ENCODE measurements at places on chromosomes 5 and 9.

- no peak for DNase-seq
These were observed 298.6 kb upstream of the WWC1 start for GRCh38 chr5:167992868-167993267.

DNA sequence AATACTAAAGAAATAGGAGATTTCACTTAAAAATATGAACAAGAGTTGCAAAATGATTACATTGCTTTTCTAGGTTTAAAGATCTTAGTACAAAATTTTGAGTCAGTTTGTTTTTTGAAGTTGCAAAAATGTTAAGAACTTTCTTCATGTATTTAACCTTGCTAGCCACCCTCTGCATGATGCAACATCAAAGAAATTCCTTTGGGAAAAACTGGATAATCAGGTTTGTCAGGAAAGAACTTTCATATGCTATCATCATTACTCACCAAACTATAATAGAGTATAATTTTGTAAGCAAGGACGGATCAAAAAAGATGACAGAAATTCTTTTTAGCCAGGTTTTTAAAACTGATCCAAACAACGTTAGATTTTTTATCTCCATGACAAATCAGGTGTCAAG is 116.9 kb upstream of the MRPS30 start:
- DNase-seq = peak; percentile 74

DNA sequence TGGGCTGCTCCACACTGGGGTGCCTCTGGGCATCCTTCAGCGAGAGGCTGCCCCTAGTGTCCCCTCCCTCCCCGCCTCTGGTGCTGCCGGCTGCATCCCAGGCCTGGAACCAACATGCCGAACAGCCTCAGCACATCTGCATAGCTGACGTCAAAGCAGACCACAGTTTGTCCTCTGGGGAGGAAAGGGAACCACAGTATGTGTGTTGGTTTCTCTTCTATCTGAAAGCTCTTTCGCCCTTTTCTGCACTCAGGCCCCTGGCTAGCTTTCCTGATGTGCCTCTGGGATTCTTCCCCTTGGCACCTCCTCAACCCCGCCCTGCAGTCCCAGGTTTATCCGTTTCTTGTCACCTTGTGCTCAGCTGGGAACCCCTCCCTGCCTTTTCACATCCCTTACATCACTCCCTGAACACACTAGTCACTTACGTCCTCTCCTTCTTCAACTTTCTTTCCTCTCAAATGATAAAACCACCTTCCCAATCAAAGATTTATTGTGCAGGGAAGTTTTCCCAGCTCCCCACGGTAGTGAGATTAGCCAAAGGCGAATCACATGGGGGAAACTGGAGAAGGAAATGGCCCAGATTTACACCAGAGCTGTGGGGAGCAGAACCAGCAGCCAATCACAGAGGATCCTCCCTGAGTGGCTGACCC is 35.5 kb upstream of the B4GALT1 start:
- no peak for DNase-seq

DNA sequence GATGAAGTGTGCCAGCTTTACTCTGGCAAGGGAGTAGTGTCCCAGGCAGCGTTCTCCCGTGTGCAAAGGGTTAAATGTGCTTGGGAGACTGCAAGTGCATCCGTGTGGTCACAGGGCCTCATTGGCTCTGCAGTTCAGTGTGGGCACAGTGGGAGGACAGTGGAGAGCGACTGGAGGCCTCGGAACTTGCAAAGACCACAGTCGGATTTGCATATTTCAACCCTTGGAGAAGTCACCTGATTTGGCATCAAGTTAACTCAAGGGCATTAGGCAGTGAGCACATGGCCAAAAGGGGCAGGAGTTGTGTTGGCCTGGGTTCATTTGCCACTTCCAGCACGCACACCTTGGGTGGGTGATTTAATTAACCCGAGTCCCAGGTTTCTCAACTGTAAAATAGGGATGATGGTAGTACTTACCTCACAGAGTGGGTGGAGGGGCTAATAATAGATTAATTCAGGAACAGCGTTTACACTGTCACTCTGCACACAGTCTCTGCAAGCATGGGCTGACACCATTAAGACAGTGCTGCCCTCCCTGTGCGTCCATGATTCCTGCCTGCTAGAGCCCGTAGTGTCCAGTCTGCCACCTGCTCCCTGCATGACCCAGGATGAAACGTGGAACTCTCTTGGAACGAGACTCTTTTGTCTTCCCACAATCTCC is 22.7 kb downstream of the JADE2 start:
- no peak for DNase-seq

- peak; percentile 5 for DNase-seq
These were observed 7.2 kb downstream of the CYSTM1 start for GRCh38 chr5:140182075-140182711.

- no peak for DNase-seq
These were observed 7.1 kb downstream of the KIF20A start for GRCh38 chr5:138186002-138186447.

GRCh38 chr5:35476797-35477196 is 140.9 kb upstream of the SPEF2 start:
- DNase-seq = no peak

GRCh38 chr5:140202078-140202477 is 27.1 kb downstream of the CYSTM1 start:
- DNase-seq = peak; percentile 24

DNA sequence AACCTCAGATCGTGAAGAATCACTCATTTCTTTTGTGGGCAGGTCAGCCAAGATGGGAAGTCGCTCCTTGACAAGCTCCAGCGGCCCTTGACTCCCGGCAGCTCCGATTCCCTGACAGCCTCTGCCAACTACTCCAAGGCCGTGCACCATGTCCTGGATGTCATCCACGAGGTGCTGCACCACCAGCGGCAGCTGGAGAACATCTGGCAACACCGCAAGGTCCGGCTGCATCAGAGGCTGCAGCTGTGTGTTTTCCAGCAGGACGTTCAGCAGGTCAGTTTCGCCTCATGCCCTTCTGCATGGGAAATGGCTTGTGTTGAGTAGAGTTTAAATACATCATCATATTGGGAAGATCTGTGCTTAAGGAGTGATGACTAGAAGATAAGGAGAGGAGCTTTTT is 173.3 kb downstream of the TRIO start:
- DNase-seq = no peak

- peak; percentile 22 for DNase-seq
These were observed 70.8 kb downstream of the STX17 start for GRCh38 chr9:99977033-99977792.

GRCh38 chr9:71911908-71912335 is 483 bp downstream of the C9orf85 start:
- no peak for DNase-seq

DNA sequence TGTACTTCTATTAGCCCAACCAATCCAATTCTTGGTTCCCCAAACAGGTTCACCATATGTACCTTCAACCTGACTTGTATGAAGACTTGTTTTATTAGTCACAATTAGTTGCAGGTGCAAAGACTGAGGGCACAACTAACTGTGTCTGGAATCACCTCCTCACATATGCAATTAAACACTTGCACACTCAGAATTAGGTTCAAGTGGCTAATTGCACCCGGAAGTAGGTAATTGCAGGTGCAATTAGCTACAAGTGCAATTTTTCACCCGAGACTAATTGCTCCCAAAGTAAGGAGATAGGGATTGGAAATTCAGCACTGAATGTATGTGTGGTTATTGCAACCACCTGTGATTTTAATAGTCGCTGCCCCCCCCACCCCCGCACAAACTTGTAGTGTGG is 338.9 kb downstream of the ZSWIM6 start:
- no peak for DNase-seq

- DNase-seq = no peak
These were observed 22.0 kb upstream of the FREM1 start for GRCh38 chr9:14932231-14932630.

DNA sequence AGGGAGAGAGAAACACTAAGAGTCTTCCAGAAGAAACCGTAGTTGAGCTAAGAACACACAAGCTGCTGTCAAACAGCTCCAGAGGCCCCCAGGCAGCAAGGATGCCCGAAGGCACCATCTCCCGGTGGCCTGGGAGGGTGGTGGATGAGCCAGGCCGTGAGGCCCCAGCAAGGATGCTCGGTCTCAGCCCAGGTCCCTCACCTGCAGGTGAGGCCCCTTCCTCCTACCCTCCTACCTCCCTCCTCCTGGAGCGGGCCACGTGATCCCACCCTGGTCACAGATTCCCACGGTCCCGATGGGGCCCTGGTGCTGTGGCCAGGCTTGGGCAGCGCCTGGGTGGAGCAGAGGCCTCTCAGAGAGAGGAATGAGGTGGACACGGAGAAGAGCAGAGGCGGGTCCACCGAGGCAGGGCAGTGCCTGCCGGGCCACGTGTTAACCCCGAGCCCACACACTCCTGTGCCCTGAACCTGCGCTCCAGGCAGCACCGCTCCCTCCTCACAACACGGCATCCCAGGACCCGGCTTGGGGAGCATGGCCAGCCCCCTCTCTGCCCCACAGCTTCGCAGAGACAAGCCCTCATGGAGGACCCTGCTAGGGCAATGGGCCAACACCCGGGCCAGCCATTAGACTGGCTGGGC is 95.4 kb upstream of the SARDH start:
- no peak for DNase-seq

GRCh38 chr5:93596676-93597490 is 13.9 kb downstream of the NR2F1 start:
- DNase-seq = peak; percentile 16

- no peak for DNase-seq
These were observed 43.9 kb upstream of the SEMA4D start for GRCh38 chr9:89541798-89542197.

DNA sequence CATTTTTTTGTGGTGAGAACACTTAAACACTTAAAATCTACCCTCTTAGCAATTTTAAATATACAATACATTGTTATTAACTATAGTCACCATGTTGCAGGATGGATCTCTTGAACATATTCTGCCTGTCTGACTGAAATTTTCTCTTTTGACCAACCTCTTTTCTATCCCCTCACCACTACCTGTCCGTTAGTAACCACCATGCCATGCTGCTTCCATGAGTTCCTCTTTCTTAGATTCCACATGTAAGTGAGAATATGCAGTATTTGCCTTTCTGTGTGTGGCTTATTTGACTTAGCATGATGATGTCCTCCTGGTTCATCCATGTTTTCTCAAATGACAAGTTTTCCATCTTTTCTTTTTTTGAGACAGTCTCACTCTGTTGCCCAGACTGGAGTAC is 48.5 kb upstream of the NAA35 start:
- DNase-seq = no peak

GRCh38 chr9:37046683-37047082 is 12.6 kb upstream of the PAX5 start:
- DNase-seq = no peak

DNA sequence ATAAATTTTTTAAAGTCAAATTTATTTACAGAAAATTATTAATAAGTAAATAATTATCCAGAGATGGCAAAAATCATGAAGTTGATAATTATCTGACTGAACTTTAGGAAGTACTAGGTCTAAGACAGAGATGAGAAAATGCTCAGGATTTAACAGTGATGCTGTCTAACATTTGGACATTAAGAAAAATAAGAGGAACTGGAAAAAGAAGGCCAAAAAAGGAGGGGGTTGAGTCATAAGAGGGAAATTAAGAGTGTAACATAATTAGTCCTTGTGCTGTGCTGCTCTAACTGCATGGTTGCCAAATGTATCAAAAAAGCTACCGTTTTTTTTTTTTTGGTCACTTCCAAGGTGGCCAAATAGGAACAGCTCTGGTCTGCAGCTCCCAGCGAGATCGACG is 35.4 kb upstream of the TUT7 start:
- no peak for DNase-seq

DNA sequence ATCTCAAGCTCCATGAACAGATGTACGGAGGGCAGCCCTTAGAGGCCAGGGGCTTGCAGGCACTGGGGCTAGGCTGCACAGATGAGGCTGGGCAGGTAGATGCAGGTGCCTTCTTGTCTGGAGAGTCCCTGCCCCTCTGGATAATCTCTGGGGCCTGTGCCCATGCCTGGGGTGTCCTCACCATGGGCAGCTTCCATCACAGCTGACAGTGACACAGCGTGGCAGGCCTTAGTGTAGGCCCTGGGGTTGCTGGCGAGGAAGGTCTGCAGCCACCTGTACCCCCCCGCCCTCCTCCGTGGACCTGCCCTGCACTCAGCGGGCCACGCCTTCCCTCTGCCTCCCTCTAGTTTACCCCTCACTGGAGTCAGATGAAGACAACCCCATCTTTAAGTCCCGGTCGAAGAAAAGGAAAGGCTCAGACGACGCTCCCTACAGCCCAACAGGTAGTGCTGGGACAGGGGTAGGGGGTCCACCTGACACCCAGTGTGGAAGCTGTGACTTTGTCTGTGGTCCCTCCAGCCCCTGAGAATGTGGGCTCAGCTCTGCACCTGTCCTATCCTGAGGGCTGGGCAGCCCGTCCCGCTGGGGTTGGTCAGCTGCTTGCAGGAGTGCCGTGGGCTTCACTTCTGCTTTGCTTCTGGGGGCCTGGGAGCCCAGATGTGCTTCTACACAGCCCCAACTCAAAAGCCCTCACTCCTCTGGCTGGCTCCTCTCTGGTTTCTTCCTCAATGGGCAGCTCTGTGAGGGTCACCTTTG is 98.4 kb downstream of the PHF2 start:
- no peak for DNase-seq

- no peak for DNase-seq
These were observed 40.1 kb downstream of the ITGA1 start for GRCh38 chr5:52827815-52828214.
